CD8-positive, alpha-beta memory T cell (primary cell): ENCODE measurements at places on chromosomes 6 and 20.

DNA sequence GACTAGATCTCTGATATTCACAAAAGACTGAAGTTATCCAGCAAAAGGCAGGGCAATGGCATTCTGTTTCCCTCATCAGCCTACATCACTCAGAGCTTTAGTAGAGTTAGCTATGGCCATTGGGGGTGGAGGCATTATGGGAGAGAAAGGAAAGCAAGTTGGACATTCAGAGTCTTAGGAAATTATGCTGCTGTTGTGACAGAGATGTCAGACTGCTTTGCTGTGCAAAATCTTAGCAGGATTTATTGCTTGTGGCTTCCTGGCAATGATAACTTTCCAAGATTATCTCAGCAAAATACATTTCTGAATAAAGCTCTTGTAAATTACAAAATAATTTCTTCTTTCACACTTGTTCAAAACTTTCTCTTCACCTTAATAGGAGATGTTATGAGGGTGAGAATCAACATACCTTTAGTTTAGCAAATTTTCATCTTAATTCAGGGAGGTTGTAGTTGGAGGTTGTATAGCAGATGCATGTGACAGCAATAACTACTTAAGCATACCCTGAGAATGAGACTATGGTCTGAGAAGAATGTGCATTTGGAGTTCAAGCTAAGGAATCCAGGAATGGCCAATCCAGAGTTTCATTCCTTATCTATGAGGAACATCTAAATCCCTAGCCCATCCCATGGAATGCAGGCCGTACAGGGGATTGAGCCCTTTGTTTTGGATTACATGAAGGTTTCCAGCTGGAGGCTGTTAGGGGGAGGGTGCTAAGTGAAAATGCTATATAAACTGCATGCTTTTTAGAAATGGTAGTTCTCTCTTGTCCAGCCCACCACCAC, 179.8 kb downstream of the HAO1 start:
- DNase-seq = no peak

DNA sequence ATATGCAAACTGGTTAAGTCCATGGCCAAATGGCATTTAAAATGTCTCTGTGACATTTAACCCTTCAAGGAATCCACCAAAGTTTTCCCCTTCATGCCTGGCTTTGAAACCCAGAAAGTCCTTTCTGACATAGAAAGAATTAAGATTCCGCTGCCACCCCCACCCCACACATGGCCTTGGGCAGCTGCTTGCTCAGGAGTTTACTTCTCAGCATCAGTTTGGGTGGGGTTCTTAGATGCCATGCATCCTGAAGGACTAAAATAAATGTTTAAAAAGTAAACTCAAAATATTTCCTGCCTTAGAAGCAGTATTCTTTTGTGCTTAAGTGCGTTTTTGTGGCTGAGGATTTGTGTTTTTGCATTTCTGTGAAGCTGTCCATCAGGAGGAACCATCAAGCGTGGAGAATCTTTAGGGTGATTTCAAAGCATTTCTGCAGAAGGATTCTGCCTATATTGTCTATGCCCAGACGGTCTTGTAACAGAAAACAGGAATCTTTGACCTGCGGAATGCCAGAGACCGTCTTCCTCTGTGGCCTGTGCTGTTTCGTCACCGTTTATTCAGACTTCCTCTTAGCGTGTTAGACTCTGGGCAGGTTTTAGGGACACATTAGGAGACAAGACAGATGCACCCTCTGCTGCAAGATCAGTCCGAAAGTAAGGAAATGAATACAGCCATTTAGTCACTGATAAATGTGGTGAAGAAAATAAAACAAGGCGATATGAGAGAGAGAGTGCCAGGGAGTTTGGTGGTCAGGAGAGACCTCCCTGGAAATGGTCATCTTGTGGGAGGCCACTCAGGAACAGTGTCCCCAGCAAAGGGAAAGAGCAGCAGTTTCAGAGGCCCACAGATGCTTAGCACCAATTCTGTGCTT, 6.2 kb downstream of the DUSP22 start:
- no peak for DNase-seq

- DNase-seq = no peak
These were observed 880.4 kb downstream of the EPHA7 start for GRCh38 chr6:92538926-92539325.

DNA sequence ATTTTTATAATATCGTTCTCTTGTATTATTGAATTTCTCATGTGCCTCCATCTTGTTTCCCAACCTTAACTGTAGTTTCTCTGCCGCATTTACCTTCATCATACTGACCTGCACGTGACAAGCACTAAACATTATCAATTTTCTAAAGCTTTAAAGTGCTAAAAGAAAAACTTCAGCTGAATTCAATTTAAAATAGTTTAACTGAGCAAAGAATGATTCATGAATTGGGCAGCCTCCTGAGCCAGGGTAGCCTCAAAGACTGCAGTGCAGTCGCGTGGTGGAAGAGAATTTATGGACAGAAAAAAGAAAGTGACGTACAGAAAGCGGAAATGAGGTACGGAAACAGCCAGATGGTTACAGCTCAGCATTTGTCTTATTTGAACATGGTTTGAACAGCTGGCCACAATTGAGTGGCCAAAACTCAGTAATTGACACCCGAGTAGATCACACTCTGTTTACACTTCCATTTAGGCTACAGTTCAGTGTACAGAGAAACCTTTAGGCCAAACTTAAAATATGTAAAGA, 4.2 kb upstream of the ZDHHC14 start:
- no peak for DNase-seq

- DNase-seq = no peak
These were observed 67.6 kb upstream of the RIN2 start for GRCh38 chr20:19690462-19690861.

- no peak for DNase-seq
These were observed 39.6 kb upstream of the MLN start for GRCh38 chr6:33843131-33844121.

DNA sequence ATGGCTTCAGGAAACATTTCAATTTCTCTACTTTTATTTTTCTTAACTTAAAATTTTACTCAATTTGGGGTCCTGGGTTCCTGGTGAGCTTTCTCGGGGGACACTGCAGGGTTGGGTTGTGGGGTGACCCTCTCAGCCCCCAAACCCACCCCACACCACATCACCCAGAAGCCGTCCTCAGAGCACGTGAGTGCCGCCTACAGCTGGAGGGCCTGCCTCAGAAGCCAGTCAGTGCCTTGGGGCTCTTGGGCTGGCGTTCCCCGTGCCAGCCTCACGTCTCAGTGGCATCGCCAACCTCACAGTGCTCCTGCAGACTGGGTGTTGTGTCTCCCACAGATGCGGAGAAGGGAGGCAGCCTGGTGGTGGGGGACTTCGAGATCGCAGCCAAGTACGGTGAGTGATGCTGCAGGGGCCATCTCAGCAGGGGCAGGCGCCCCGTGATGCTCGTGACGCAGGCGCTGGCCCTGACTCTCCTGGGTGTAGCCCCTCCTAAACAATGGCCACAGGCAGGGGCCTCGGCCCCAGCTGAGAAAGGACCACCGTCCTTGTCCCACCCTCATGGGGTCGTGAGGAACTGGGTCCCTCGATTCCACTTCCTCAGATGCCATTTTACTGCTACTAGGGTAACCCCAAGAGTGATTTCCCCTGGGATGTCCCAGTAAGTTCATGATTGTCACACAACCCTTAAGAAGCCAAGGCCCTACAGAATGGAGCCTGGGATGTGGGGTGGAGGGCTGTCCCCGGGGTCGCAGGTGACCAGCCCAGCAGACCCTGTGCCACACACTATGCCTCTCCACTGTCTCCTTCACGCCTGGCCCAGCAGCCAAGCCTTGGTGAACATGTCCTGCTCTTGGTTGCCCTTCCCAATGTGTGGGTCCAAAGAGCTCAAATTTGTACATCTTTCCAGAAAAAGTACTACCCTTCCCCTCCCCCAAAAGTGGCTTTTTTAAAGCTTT, 23.8 kb upstream of the PYGB start:
- no peak for DNase-seq
